ENCODE measurements at places on chromosomes 6 and 20.

DNA sequence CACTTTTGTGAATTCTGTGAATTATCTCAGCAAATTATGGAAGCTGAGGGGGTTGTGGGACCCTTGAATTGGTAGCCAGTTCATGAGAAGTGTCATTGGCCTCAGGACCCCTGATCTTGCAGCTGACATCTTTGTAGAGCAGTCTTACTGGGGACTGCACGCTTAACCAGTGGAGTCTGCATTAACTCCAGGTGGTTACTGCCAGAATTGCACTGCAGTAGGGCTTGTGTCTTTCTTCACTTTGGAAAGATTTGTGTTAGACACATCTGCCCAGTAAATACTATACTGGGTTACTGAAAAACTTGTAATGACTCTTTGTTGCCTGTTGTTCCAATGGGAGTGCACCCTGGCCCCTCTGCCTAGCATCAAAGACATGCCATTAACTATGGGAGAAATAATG is 21.2 kb upstream of the CDKN1A start:
- DNase-seq = no peak

DNA sequence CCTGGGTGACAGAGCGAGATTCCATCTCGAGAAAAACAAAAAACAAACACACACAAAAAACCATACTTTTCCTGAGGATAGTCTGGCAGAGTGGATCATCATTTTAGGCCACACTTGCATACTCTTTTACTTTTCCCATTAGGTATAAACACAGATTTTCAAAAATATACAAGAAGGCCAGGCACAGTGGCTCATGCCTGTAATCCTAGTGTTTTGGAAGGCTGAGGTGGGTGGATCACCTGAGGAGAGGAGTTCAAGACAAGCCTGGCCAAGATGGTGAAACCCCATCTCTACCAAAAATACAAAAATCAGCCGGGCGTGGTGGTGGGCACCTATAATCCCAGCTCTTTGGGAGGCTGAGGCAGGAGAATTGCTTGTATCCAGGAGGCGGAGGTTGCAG is 85.5 kb downstream of the ARHGAP18 start:
- no peak for DNase-seq

- DNase-seq = no peak
Observed at GRCh38 chr6:114862064-114862463, 519.2 kb upstream of the HS3ST5 start.

DNA sequence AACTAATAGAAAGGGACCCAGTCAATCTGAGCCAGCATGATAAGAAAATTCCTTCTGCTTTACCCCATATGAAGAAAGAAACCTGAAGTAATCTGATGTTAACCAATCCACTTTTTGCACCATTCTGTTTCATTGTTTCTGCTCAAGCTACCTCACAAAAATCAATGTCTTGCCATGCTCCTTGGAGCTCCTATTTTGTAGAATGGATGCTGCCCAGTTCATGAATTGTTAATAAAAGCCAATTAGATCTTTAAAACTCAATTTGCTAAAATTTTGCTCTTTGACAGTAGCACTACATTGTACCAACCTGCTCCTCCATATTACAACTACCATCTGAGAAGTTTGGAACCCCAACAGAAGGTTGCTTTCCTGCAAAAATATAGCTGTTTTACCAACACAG is 116.2 kb upstream of the GPR6 start:
- no peak for DNase-seq

DNA sequence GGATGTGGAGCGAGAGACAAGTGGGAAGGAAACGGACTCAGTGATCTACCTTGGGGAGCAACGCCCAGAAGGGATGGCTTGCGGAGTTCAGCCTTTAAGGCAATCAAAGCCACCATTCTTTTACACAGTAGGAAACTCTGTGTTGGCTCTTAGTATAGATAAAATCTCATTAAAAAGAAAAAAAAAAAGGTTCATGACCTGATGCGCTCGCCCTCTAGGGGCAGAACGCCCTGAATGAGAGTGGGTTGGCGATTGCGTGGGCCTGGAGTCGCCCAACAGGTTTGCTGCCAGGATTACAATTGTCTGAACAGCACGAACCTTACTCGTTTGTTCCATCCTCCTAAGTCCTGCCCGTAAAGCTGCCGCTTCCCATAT is 1.2 kb downstream of the TPD52L1 start:
- no peak for DNase-seq

- no peak for DNase-seq
Observed at GRCh38 chr20:36642136-36642535, 3.9 kb downstream of the SLA2 start.

DNA sequence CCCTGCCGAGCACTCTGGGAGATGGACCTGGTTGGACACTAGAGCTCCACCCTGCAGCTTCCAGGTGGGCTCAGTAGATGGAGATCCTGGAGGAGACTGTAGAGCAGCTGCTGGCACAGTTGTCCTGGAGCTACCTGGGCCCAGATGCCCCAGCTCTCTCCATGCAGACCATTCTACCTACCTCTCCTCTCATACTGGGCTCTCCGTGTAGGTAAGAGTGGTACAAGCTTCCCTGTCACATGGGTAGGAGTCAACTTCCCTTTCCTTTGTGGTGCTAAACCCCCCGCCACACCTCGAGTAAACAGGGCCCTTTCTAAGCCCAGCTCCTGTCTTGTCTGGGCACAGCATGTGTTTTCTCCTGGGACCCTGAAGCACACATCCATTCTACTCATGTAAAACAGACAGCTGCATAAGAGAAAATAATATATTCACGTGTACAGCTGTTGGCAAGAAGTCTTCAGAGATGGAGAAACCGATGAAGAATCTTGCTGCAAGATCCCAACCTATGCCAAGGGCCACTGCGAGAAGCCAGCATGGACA is 108.1 kb upstream of the DUSP22 start:
- DNase-seq = no peak

DNA sequence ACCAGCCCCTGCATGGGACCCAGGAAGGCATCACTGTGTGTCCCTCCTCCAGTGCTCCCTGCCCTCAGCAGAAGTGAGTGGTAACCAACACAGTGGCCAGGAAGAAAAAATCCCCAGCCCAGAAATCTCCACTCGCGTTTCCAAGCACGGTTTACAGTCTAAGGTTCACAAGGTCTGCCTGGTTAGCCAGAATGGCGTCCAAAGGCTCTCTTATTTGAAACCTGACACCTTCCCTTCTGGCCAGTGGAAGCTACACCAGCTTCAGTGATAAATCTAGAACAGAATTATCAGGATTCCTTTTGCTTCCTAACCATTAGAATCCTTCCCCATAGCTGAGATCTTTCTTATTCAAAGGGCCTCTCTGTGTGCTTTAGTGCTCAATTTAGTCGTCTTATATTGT is 9.2 kb downstream of the LY86 start:
- DNase-seq = no peak

DNA sequence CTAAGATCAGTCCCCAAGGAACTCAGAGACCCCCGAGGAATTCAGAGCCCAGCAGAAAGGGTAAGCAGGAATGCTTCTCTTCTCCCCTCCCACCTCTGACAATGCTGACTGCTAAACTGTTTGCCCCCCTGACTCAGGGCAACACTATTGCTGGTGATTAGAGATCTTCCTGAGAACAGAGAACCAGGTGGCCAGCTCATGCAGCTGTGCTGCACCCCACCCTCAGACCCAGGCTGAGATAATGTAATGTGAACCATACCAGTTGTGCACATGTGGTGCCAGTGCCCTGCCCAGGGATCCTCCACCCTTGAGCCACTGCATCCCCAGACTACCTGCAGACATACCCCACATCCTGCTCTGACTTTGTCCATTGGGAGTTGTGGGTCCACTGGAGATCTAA is 139.1 kb upstream of the ARG1 start:
- no peak for DNase-seq

- no peak for DNase-seq
Observed at GRCh38 chr6:159758031-159759001, 3.5 kb upstream of the ACAT2 start.

- no peak for DNase-seq
Observed at GRCh38 chr6:27812078-27812804, 100.0 kb downstream of the OR2B2 start.

- DNase-seq = no peak
Observed at GRCh38 chr6:130713144-130713543, 114.1 kb upstream of the SMLR1 start.

DNA sequence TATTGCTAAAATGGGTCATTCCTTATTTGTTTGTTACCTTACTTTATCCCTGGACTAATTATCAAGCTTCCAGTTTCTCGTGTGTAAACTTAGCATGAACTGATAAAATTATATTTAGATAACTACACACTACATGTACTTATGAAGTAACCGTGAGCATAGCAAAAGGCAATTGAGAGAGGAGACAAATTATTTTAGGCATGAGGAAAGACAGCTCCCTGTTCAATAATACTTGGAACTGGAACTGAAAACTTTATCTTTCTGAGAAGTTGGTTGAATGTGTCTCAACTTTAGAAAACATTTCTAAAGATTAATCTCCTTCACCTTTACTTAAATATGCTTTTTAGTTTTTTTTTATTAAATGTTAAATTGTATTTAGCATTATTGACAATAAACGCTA is 11.4 kb downstream of the CRISP3 start:
- DNase-seq = no peak

DNA sequence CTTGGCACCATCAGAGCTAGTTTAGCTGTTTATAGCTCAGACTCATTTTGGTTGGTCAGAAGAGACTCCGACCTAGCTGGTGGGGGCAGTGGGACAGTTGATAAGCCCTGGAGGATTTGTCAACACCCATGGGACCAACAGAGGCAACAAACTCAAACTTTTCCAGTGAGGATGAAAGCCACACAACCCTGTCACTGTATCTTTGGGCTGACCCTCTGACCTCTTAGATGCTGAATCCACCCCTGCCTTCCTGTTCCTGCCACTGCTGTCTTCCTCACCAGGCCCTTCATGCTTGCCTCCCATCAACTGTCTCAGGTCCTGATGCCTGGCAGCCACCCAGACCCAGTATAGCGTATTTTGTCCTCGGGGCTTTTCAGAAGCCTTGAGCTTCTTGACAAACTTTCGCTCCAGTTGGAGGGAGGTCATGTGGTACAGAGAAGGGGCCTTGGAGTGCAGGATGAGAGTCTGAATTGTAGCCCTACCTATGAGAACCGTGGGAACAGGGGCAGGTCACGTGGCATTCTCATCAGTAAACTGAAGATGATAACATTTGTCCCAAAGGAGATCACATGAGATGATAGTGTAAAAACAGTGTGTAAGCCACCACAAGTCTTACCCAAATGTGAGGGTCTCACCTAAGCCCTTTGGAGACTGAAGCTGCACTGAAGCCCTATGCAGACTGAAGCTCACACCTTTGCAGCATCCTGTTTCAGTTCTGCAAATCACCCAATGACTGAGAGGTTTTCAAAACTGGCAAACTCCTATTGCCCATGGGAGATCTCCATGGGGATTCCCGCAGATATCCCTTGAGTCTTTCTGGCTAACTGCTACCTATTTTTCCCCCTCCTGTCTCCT is 72.0 kb upstream of the F13A1 start:
- DNase-seq = no peak
